Central memory CD8-positive, alpha-beta T cell (primary cell): ENCODE measurements at places on chromosomes 16 and 17.
A peak's percentile ranks its signal among the peaks of the same experiment; 100 is the strongest.

GRCh38 chr16:11539641-11540050 is 47.1 kb downstream of the LITAF start:
- no peak for DNase-seq
- no peak overlapping the region for H3K27ac ChIP-seq
- no peak overlapping the region for H3K4me3 ChIP-seq
- H3K27me3 ChIP-seq = no peaks in the 10 kb centered on the region
- H3K36me3 ChIP-seq = peaks cover 16% of the 10 kb centered on the region

- no peak overlapping the region for H3K27ac ChIP-seq
- H3K36me3 ChIP-seq = peaks cover 1% of the 10 kb centered on the region
- H3K27me3 ChIP-seq = peaks cover 9% of the 10 kb centered on the region
- no peak for DNase-seq
- no peak overlapping the region for H3K4me3 ChIP-seq
- peaks cover 7% of the 10 kb centered on the region for H3K4me1 ChIP-seq
Measured at GRCh38 chr17:59437791-59438281, 106.4 kb downstream of the YPEL2 start.

DNA sequence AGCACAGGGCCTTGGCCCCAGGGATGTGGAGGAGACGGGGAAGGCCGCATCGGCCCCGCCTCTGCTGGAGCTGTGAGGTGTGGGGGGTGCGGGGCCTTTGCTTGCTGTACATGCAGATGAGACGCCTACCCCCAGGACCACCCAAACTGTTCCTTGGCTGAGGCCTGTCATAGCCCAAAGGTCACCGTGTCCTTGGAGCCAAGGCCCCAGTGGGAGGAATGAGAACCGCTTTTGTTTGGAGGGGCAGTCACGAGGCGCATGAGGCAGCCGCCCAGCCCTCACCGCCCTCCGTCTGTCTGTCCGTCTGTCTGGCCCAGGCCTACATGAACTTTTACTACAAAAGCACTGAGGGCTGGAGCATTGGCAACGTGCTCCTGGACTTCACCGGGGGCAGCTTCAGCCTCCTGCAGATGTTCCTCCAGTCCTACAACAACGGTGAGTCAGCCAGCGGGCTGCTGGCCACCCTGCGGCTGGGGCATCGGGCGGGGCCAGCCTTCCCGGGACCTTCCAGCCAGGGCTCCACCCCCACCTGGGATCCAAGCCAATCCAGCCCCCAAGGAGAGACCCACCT is 8.8 kb downstream of the TAX1BP3 start:
- peaks cover 2% of the 10 kb centered on the region for H3K36me3 ChIP-seq
- H3K4me1 ChIP-seq = no peaks in the 10 kb centered on the region
- H3K4me3 ChIP-seq = no peak overlapping the region
- no peak overlapping the region for H3K27ac ChIP-seq
- H3K27me3 ChIP-seq = no peaks in the 10 kb centered on the region
- DNase-seq = no peak

- H3K27ac ChIP-seq = no peak overlapping the region
- H3K36me3 ChIP-seq = peaks cover 23% of the 10 kb centered on the region
- H3K4me1 ChIP-seq = peaks cover 22% of the 10 kb centered on the region
- DNase-seq = no peak
- H3K4me3 ChIP-seq = no peak overlapping the region
Measured at GRCh38 chr16:19710991-19711545, 7.0 kb downstream of the KNOP1 start.

- no peak for DNase-seq
- H3K4me1 ChIP-seq = peaks cover 28% of the 10 kb centered on the region
- no peaks in the 10 kb centered on the region for H3K27me3 ChIP-seq
- H3K4me3 ChIP-seq = no peak overlapping the region
- H3K36me3 ChIP-seq = peaks cover 18% of the 10 kb centered on the region
Measured at GRCh38 chr17:21199311-21199710, 14.7 kb downstream of the TMEM11 start.

DNA sequence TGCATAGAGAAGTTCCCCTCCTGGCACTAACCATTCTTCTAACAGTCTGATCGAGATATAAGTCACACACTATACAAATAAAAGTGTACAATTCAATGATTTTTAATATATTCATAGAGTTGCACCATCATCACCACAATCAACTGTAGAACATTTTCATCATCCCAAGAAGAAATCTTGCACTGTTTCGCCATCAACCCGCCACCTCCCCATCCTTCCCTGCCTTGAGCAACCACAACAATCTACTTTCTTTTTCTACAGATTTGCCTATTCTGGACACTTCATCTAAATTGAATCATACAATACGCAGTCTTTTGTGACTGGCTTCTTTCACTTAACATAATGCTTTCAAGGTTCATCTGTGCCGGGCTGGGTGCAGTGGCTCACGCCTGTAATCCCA is 33.0 kb upstream of the GUCY2D start:
- H3K4me3 ChIP-seq = no peak overlapping the region
- H3K4me1 ChIP-seq = no peaks in the 10 kb centered on the region
- no peak overlapping the region for H3K27ac ChIP-seq
- no peaks in the 10 kb centered on the region for H3K36me3 ChIP-seq

DNA sequence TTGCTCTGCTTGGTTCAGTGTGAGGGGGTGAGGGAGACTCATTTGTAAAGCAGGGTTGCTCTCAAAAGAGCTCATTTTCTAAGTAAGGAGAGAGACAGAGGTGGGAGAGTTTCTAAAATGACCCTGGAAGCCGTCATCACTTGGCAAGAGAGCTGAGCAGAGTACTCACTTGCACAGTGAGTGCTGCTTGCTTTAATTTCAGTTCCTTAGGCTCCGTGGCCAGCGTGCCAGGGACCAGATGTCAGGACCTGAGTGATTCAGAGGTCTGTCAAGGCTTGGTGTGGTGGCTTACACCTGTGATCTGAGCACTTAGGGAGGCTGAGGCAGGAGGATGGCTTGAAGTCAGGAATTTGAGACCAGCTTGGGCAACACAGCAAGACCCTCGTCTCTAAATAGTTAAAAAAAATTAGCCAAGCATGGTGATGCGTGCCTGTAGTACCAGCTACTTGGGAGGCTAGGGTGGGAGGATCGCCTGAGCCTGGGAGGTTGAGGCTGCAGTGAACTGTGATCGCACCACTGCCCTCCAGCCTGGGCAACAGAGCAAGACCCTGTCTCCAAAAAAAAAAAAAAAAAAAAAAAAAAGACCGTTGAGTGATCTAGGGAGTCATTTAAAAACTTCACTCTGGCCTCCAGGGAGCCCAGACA is 10.7 kb downstream of the ZNF205 start:
- H3K27me3 ChIP-seq = no peaks in the 10 kb centered on the region
- peak overlapping the region; percentile 91 for H3K27ac ChIP-seq
- peaks cover 27% of the 10 kb centered on the region for H3K4me1 ChIP-seq
- peak overlapping the region; percentile 96 for H3K4me3 ChIP-seq

DNA sequence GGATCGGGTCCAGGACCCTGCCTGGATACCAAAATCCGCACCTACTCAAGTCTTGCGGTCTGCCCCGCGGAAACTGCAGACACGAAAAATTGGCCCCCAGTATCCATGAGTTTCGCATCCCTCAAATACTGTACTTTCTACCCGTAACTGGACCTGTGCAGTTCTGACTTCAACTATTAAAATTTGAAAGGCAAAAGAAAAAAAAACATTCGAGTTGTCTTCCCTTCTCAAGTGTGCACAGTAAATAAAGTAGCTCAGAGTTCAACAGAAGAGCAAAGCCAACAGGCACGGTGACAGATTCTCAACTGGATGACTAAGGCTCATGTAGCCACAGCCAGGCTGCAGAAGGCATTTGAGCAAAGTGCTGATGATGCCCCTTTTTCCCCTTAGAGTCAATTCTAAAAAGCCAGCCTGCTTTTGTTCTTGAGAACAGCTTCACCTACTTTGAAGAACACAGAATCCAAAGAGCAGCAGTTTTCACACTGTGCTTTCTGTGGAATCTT is 32.5 kb downstream of the MARF1 start:
- H3K27me3 ChIP-seq = no peaks in the 10 kb centered on the region
- no peak overlapping the region for H3K4me3 ChIP-seq
- peaks cover 80% of the 10 kb centered on the region for H3K36me3 ChIP-seq

DNA sequence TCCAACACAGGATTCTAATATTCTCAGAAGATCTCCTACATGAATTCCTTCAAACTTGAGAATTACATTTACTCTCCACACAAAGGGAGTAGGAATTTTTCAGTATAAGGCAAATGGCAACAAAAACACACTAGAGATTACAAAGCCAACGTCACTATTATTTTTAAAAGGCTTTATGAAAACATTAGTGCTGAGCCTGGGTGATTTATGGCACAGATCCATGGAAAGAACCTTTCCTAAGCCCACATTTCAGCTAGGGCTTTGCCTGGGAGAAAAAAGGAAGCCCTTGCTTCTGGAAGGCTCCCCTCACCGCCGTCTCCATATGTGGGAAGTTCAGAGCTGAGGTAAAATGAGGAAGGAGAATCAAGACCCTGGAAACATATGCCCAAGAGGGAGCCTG is 499.4 kb upstream of the HSBP1 start:
- no peak overlapping the region for H3K27ac ChIP-seq
- no peak overlapping the region for H3K4me3 ChIP-seq
- H3K36me3 ChIP-seq = no peaks in the 10 kb centered on the region
- no peak for DNase-seq

- H3K27ac ChIP-seq = no peak overlapping the region
- H3K4me1 ChIP-seq = peaks cover 45% of the 10 kb centered on the region
- no peaks in the 10 kb centered on the region for H3K27me3 ChIP-seq
- peaks cover 9% of the 10 kb centered on the region for H3K36me3 ChIP-seq
Measured at GRCh38 chr17:57498443-57498842, 242.1 kb downstream of the MSI2 start.

DNA sequence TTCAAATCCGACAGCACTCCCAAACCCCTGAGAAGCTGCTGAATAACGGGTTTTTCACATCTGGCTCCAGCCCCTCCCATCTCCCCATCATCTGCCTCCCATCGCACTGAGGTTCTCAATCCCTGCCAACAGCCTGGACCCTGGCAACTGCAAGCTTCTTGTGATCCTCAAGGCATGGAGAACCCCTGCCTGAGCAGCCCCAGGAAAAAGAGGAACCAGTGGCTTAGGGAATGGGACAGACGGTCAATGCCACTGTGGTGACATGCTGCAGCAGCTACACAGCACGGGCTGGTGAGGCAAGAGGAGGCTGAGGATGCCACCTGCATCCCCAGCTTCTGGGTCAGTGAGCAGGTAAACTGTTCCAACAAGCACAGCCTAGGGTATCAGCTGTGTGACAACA is 3.3 kb upstream of the MBTPS1 start:
- DNase-seq = no peak
- no peaks in the 10 kb centered on the region for H3K27me3 ChIP-seq
- no peak overlapping the region for H3K4me3 ChIP-seq
- no peak overlapping the region for H3K27ac ChIP-seq

- H3K4me3 ChIP-seq = no peak overlapping the region
- H3K36me3 ChIP-seq = no peaks in the 10 kb centered on the region
- no peaks in the 10 kb centered on the region for H3K27me3 ChIP-seq
- no peak for DNase-seq
- H3K4me1 ChIP-seq = no peaks in the 10 kb centered on the region
Measured at GRCh38 chr17:71176331-71176730, 944.5 kb upstream of the SOX9 start.
